Gastroesophageal sphincter (tissue), 4 donors: ENCODE measurements at places on chromosomes 4 and X.
A peak's percentile ranks its signal among the peaks of the same experiment; 100 is the strongest.

- ATAC-seq = peak; percentile 62
These were observed 16.1 kb upstream of the ATP8A1 start for GRCh38 chr4:42673082-42673425.

DNA sequence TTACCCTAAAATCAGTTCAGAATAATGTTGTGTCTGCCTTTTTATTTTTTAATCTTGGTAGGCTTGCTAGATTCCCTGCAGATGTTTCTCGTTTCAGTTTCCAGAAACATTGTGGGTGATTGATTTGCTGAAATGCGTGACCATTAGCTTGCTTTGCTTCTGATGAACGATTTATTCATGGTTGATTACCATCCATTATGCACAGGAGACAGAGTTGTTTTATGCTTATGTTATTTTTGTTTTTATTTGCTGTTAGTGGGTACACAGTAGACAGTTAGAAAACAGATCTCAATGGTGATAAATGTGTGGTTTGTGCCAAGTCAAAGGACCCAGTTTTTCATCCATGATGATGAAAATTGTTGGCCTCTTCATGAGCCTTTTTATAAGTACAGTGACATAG lies 455.6 kb upstream of the BOD1L1 start:
- no peak for ATAC-seq

- ATAC-seq = no peak
These were observed 217.2 kb upstream of the BOD1L1 start for GRCh38 chr4:13844740-13845139.

DNA sequence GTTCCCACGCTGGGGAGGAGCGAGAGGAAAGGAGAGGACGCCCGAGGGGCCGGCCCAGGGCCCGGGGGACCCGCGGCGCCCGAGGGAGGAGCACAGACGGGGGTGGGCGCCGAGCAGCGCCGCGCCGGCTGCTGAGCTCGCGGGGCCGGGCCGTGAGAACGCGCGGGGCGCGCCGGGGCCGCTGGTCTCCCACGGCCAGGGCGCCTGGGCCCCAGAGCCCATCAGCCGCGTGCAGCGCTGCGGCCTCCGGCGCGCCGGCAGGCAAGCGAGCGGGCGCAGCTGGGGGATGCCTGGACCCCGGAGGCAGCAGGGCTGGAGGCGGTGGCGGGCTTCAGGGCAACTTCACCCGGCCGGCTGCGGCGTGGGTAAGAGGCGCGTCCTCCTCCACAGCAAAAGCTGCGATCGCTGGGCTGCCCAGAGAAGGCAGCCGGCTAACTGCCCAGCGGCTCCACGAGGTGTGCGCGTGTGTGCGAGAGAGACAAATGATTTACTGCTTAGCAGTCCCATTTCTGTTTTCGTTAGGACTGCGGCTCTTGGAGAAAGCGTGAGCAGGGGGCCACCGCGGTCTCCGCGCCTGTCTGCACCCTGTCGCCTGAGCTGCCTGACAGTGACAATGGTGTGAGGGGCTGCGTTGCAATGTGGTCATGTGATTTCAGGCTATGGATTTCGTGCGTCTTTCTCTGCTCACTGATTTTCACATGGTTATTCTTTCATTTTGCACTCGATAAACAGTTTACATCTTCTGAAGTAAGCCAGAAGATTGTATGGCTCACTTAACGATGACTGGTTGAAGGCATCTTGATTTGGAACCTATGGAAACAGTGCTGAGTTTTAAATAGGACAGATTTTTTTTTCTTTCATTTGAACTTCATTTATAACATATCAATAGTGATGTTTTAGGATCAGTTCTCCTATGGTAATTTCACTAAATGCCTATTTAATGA lies 1.2 kb downstream of the GUCY1A1 start:
- ATAC-seq = peak; percentile 78

DNA sequence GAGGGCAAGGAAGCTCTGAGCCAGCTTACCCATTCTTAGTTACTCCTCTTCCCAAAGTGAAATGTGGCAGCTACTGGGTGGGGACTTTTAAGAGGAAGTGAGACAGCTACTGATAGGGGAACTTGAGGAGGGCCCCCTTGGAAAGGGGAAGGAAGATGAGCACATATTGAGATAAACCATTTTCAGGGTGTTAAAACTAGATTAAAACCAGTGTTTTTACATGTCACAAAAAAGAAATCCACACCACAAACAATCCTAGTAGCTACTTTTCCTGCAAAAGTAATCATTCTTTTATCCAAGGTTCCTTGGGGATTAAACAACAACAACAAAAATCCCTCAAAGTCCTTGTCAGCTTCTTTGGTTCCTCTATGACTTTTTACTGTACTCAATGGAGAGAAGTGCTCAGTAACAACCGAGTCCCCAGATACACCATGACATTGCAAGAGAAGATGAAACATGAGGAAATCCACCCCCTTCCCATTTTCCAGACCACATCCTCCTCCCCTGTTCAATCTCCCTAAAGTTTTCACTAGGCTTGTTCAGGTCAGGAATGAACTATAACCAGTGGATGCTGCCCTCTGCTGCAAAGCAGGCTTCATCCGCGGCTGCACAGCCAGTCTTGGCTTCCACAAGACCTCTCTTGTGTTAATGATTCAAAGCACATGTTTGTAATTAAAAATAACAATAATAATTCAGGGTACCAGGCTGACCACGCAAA lies 113.5 kb upstream of the TMEM164 start:
- ATAC-seq = peak; percentile 46
